ENCODE measurements at places on chromosomes 12 and 14. TPM values are rescaled to one million over a fixed set of nuclear protein-coding genes. Genes with fewer than 3 reads are reported as not detected.

Gene ZFHX2
- total RNA-seq: 2.9 TPM

- no peak overlapping the region for H3K4me3 ChIP-seq
- no peaks in the 10 kb centered on the region for H3K4me1 ChIP-seq
- DNase-seq: no peak
- H3K27me3 ChIP-seq: no peaks in the 10 kb centered on the region
Observed at GRCh38 chr12:89765959-89766824, 57.6 kb upstream of the ATP2B1 start.

Gene NYNRIN
- 16.2 TPM for total RNA-seq

GRCh38 chr12:62834406-62834805 lies 100.5 kb downstream of the PPM1H start:
- H3K36me3 ChIP-seq: no peaks in the 10 kb centered on the region
- no peaks in the 10 kb centered on the region for H3K27me3 ChIP-seq
- H3K27ac ChIP-seq: no peak overlapping the region
- DNase-seq: no peak
- H3K4me1 ChIP-seq: no peaks in the 10 kb centered on the region

Gene HHIPL1
- 2.9 TPM for total RNA-seq

Gene GZMB
- 8.2 TPM for total RNA-seq

DNA sequence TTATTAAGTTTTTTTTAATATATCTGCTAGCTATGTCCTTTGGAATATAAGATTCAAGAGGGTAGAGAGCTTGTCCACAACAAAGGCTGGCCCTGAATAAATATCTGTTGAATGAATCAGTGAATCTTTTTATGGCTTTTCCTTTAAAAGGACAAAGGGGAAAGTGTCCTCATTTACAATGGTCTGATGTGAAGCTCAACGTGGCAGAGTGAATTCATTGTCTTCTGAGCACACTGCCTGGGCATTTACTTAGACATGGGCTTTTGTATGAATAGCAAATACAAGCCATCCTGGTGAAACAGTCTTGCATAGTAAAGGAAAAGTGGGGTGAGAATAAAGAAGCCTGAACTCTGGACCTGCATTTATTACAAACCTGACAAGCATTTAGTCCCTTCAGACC lies 201.2 kb downstream of the NELL2 start:
- H3K27ac ChIP-seq: no peak overlapping the region
- H3K36me3 ChIP-seq: no peaks in the 10 kb centered on the region
- no peak overlapping the region for H3K4me3 ChIP-seq
- no peaks in the 10 kb centered on the region for H3K4me1 ChIP-seq

- no peaks in the 10 kb centered on the region for H3K27me3 ChIP-seq
- no peak overlapping the region for H3K27ac ChIP-seq
- H3K36me3 ChIP-seq: no peaks in the 10 kb centered on the region
- no peak for DNase-seq
- no peak overlapping the region for H3K4me3 ChIP-seq
- H3K4me1 ChIP-seq: no peaks in the 10 kb centered on the region
Observed at GRCh38 chr12:16163901-16164300, 113.6 kb downstream of the SLC15A5 start.

- no peak overlapping the region for H3K4me3 ChIP-seq
- peak; percentile 37 for DNase-seq
- no peaks in the 10 kb centered on the region for H3K36me3 ChIP-seq
Observed at GRCh38 chr12:96047229-96048211, 12.1 kb upstream of the LTA4H start.

GRCh38 chr12:64203775-64204174 lies 18.3 kb downstream of the KICS2 start:
- H3K4me3 ChIP-seq: no peak overlapping the region
- H3K36me3 ChIP-seq: peaks cover 18% of the 10 kb centered on the region
- H3K27ac ChIP-seq: no peak overlapping the region
- H3K4me1 ChIP-seq: no peaks in the 10 kb centered on the region
- H3K27me3 ChIP-seq: no peaks in the 10 kb centered on the region

GRCh38 chr12:42809226-42809625 lies 219.7 kb upstream of the PRICKLE1 start:
- no peaks in the 10 kb centered on the region for H3K4me1 ChIP-seq
- H3K4me3 ChIP-seq: no peak overlapping the region
- H3K27me3 ChIP-seq: no peaks in the 10 kb centered on the region
- H3K36me3 ChIP-seq: no peaks in the 10 kb centered on the region

DNA sequence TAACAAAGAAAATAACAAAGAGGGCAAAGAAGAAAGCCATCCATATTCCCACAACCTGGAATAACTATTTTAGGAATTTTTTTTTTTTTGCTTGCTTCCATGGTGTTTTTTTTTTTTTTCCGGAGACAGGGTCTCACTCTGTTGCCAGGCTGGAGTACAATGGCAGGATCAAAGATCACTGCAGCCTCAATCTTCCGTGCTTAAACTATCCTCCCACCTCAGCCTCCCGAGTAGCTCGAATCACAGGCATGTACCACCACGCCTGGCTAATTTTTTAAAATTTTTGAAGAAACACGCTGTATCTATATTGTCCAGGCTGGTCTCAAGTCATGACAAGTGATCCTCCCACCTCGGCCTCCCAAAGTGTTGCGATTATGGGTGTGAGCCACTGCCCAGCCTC lies 20.2 kb upstream of the ARID4A start:
- H3K27ac ChIP-seq: no peak overlapping the region
- no peak for DNase-seq
- no peak overlapping the region for H3K4me3 ChIP-seq
- no peaks in the 10 kb centered on the region for H3K36me3 ChIP-seq
- H3K27me3 ChIP-seq: no peaks in the 10 kb centered on the region

All from left lung (tissue), 14 donors.